Tibial nerve (tissue), 4 donors: ENCODE measurements at places on chromosomes 2 and 18.

DNA sequence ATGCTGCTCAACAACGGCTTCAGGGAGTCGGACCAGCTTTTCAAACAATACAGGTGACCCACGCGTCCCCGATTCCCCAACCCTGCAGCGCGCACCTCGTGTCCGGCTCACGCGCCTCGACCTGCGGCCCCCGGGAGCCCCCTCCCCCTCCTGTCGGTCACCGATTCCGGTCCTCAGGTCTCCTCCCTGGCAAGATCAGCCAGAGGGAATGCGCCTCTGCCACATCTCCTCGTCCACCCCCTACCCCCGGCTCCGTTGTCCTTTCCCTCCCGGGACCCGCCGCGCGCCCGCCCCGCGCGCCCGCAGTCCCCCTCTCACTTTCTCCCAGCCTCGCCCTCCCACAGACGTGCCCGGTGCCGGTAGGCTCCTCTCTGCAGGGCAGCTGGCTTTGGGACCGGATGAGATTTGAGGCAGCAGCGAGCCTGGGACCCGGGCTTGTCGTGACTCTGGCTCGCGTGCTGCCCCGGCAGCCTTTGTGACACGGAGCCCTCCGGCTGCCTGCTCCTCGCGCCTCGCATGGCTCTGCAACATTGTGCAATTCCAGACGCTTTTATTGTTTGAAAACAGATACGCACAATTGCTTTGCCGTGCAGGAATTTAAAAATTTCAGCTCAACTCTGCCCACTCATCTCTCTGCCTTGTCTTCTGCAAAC is 558 bp downstream of the TTC39C start:
- peak; percentile 21 for DNase-seq

- no peak for DNase-seq
Observed at GRCh38 chr2:147356157-147356556, 488.7 kb upstream of the ACVR2A start.

DNA sequence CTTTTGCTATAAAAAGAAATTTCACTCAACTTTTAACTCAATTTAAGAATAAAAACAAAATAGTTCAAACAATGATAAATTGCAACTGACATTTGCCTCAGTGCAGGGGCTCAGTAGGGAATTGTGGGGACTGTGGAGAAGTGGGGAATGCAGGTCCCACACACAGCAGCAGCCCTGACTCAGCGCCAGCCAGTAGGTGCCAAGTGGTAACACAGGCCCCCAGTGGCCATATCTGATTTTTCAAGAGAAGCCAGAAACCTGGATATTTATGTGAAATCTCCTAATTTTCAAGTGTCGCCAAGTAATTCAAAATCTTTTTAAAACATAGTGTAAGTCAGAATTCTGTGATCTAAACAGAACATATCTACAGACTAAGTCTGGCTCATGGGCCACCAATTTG is 186.3 kb downstream of the EN1 start:
- no peak for DNase-seq

DNA sequence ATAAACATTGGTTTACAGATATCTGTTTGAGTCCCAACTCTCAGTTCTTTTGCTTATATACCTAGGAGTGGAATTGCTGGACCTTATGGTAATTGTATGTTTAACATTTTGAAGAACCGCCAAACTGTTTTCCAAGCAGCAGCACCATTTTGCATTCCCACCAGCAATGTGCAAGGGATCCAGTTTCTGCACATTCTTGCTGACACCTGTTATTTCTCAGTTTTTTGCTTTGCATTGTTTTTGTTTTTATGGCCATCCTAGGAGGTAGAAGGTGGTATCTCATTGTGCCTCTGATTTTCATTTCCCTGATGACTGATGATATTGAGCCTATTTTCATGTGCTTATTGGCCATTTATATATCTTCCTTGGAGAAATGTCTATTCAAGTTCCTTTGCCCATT is 71.2 kb downstream of the MCFD2 start:
- DNase-seq: no peak

- no peak for DNase-seq
Observed at GRCh38 chr2:65662654-65663432, 230.4 kb upstream of the SPRED2 start.
